ENCODE measurements at places on chromosomes 13 and 19.

GRCh38 chr13:26742691-26743358 lies 17.8 kb downstream of the GPR12 start:
- no peak for DNase-seq

DNA sequence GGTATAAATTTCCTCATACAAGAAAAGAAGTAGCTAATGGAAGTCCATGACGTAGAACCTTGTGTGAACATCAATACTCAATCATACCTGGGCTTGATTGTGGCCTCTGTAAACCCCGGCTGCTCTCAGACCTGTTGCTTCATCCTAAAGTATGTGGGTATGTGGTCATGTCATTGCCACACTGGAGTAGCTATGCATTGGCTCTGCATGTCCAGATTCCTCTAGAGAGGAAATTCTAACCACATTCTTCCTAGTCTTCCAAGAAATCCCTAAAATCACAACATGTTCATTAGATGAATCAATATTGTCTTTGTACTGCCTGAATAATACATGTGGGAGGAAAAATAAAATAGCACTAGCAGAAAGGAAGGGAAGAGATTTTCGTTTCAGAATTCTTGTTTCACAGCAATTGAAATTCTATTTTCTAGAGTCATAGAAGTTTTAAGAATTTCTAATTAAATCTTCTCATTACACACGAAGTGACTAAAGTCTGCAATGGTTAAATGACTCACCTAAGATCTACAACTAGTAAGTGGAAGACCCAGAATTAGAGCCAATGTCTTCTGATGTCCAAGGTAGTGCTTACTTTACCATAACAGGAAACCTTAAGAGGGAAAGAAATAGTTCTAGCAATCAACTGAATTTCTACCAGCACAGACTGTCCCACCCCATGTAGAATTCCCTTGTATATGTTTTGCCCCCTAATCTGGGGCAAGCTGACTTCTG lies 28.0 kb downstream of the RXFP2 start:
- DNase-seq = no peak

DNA sequence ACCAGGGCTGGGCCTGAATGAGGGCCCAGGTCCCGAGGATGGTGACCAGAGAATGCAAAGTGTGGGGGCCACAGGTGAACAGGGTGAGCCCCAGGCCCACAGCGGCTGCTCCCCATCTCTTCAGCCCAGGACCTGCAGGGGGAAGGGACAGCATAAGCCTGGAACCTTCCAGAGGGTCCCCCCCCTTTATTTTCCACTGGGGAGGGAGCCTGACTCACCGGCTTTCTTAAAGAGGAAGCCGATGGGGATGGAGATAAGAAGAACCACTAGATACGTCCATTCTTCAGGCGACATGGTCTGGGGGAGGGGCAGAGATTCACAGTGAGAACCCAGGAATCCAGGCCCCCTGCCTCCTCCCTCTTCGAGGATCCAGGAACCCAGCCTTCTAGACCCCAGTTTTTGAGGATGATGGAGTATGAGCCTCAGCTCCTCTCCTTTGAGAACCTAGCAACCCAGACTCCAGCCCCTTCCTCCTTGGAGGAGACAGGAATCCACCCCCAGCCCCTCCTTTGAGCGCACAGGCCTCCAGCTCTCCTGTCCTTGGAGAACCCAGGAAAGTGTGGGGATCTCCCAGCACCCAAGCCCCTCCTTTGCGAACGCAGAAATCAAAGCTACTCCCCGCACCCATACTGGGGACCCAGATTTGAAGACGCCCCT lies 1.0 kb downstream of the MBOAT7 start:
- no peak for DNase-seq

DNA sequence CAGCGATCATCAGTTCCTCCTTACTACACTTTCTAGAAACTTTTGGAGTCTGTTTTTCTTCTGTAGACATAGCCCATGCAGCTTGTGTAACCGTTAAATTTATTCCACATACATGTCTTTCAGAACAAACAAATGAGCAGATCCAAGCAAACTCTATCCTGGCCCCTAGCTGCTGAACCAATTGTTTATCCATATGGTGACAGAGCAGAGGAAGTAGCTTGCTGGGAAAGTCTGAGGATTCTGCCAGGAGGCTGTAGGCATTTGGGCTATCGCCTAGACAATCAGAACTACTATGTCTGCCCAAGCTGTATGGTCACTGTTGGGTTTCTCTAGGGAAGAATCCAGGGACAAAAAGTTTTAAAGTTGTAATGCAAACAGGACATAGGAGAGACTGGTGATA lies 343.7 kb downstream of the SPRY2 start:
- DNase-seq = no peak

DNA sequence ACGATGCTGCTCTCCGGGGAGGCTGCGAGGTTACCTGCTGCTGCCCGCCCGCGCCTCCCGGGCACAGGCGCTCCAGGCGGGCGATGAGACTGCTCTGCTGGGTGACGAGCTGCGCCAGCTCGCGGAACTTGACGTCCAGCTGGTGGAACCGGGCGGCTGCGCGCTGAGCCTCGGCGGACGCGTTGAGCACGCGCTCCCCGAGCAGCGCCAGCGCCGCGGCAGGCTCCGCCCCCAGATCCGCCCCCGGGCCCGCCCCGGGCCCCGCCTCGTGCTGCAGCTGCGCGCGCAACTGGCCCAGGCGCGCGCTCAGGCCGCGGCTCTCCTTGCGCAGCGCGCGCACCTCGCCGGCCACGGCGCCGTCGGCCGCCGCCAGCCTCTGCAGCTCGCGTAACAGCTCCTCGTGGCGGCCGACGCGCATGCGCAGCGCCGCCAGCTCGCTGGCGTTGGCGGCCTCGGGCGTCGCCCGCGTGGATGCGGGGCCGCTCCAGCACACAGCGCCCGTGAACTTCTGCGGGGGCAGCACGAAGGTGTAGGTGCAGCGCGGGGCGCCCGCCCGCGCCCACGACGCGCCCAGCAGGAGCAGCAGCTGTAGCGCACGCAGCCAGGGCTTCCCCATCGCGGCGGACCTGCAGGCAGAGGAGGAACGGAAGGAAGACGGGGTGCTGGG lies 6.4 kb downstream of the ANGPTL6 start:
- DNase-seq = no peak

GRCh38 chr13:78719367-78719766 lies 60.4 kb upstream of the OBI1 start:
- DNase-seq = no peak
